Skin of body (tissue), 3 donors: ENCODE measurements at places on chromosomes 16 and 17. TPM values are rescaled to one million over a fixed set of nuclear protein-coding genes. Genes with fewer than 3 reads are reported as not detected.

CTNS gene
- 9.1 TPM for total RNA-seq

VWA3A gene
- 0.79 TPM for total RNA-seq

TBC1D3E gene
- total RNA-seq: not detected

WSCD1 gene
- 3.3 TPM for total RNA-seq

DNA sequence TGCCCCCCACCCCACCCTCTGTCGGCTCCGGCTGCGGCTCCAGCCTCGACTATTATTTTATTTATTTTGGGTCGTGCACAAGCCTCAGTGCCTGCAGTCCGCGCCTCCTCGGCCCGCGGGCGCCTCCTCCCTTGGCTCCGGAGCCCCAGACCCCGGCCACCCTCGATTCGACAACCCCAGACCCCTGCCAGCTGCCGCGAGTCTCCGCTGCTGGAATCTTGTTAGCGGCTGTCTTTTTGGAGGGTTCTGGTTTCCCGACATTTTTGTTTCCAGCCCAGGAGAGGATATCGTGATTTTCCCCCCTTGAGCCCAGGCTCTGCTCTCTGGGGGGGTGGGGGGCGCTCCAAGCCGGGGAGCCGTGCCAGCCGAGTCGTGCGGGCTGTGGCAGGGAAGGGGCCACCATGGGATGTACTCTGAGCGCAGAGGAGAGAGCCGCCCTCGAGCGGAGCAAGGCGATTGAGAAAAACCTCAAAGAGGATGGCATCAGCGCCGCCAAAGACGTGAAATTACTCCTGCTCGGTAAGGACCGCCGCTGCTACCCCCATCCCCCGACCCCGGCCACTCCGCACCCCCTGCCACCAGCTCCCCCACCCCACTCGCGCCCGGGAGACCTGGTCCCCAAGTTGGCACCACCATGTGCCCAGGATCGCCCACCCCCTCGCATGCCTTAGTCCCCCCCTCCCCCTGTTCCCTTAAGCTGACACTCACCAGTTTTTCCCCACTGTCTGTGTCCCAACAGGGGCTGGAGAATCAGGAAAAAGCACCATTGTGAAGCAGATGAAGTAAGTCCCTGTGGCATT, 746 bp downstream of the GNAO1 start:
- DNase-seq: no peak

DNA sequence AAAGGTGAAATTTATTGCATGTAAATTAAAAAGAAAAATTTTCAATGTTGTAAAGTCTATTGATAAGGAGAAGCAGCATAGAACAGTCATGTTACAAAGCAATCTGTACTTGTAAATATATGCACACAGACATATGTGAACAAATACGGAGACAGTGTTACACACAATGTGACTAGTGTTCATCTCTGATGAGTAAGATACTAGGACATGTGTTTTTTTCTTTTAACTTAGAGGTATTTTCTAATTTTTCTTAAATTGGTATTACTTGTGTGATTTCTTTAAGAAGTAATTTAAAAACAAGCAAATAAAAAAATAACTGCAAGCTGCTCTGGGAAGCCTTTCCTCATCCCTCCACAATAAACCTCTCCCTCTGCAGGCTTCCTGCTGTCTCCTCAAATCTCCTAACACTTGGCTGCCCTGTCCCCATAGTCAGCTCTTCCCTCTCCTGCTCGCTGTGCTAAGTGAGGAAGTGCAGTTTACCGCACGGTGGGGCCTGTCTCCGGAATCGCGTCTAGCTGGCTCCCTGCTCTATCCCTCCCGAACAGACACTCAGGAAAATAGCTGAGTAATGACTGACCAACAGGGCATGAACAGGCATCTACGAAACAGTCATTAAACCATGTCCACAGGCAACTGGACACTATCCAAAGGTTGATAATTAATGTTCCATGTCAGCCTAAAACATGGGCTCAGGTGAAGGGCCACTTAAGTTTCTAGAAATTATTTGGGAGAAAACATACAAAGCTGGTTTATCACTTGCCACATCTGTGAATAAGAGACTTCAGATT, 35.9 kb downstream of the CMTM4 start:
- DNase-seq: peak; percentile 39

DNA sequence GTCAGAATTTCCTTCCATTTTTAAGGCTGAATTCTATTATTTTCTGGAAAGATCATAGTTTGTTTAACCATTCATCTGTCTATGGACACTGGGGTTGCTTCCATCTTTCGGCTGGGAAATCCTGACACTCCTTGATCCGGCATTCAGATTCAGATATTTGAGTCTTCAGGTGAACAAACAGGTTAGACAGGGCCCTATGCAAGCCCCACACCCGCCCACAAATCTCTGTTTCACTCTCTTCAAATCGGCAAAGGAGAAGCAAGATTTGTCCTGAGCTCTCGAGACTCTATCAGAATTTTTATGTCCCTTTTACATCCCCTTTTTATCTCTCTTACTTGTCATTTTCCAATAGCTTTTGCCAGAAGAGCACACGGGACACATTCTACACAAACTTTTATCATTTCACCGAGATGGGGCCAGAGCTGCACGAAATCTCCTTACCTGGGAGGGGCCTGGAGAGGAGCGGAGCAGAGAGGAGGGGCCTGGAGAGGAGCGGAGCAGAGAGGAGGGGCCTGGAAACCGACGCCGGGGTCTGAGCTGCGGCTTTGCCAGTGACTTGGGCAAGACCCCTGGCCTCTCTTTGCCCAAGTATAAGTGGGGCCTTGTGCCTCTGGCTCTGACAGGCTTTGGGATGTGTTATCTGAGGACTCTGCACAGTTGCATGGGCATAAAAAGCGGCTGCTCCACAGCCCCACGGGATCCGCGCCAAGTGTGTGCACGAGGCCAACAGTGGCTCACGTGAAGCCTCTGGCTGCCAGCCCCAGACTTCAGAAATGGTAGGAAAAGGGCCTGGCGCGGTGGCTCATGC, 54.3 kb upstream of the RBFOX3 start:
- DNase-seq: peak; percentile 33

DNA sequence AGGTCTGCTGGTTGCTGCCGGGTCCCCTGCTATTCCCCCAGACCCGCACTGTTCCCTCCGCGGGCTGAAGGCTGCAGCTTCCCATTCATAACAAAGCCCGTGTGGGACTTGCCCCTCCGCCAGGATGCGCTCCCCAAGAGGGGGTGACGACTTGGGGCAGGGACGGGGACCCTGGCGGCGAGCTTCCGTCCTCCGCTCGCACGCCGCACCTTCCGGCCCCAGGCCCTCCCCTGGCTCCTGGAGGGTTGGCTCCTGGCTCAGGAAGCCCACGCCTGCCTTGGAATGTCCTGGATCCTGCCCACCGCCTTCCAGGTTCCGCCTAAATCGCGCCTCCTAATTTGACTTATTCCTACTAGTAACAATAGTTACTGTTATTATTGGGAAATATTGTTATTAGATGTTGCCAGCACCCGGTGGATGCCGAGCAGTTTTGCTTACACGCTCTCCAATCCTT, 1.1 kb upstream of the TFAP4 start:
- DNase-seq: no peak

- no peak for DNase-seq
Measured at GRCh38 chr17:81000631-81001357, 9.2 kb downstream of the CHMP6 start.

GRCh38 chr16:49622421-49623402, 233.2 kb downstream of the ZNF423 start:
- no peak for DNase-seq

- no peak for DNase-seq
Measured at GRCh38 chr17:72839131-72839725, 253.3 kb downstream of the SLC39A11 start.

GRCh38 chr16:85994492-85995490, 95.8 kb downstream of the IRF8 start:
- peak; percentile 39 for DNase-seq

GRCh38 chr16:74950511-74950910, 34.4 kb downstream of the WDR59 start:
- no peak for DNase-seq

- DNase-seq: no peak
Measured at GRCh38 chr16:55282441-55282840, 41.6 kb upstream of the IRX6 start.
